ENCODE measurements at places on chromosomes 3 and 15.

DNA sequence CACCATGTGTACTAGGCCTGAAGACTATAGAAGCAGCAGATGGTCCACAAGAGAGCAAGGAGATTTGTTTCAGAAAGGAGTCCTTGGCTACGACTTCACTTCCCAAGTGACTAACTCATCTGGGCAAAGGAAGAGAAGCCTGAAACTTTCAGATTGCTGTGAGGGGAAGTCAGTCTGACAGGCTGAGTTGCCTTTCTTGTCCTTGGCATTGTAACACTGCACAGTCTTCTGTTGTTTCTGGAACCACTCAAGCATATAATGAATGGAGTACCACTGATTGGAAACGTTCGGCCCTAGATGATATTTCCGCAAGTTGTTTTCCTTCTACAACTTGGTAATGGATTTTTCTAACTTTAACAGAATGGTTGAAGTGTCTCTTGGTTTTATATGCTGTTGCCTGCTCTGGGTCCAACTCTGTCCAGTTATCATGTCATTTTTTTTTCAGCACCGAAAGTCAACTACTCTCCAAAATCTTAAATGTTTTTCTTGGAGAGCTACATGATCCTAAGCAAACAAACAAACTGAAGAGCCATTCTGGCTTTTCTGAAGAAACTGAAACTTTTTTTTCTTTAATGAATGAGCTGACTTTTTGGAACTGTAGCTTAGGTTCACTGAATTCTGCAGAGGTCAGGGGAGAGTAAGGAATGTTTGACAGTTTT is 685.7 kb downstream of the MECOM start:
- DNase-seq = no peak

DNA sequence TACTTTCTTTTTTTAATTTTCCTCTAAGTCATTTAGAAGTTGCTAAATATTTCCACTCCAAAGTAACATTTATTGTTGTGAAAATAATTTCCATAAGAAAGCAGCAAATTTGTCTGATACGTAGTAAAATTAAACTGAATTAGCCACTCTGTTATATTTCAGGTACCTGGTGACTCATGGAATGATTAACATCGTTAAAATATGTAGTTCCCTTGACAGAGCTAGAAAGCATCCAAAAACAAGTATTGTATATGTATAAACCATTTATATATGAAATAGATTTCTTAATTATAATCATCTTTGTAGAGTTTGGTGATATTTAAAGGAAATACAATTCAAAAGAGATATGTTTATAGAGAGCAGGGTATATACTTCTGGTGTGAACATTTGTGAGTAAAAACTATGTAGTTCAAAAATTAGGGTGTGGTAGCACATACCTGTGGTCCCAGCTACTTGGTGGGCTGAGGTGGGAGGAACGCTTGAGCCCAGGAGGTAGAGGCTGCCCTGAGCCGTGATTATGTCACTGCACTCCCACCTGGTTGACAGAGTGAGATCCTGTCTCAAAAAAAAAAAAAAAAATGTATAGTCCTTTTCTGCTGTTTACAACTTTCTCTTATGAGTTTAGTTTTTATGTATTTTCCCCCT is 36.6 kb downstream of the ATP11B start:
- no peak for DNase-seq

GRCh38 chr3:45597171-45597570 is 2.6 kb downstream of the LIMD1 start:
- DNase-seq = no peak

GRCh38 chr3:74693251-74693650 is 78.8 kb upstream of the CNTN3 start:
- no peak for DNase-seq

GRCh38 chr3:77456431-77456830 is 416.5 kb downstream of the ROBO2 start:
- no peak for DNase-seq

GRCh38 chr3:171666516-171666915 is 143.8 kb downstream of the PLD1 start:
- DNase-seq = no peak

DNA sequence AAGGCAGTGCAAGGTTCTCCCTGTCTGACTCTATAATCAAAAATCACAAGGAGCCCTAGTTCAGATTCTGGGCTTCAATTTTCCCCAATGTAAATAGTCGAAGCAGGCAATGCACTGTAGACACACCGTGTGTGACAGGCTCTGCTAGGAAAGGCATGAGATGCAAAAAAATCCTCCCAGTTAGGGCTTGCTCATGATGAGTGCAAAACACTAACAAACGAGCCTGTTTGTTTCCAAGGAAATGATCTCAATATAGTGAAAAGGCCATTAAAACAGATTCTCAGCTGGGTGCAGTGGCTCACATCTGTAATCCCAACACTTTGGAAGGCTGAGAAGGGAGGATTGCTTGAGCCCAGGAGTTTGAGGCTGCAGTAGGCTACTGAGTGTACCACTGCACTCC is 55.7 kb downstream of the UMPS start:
- DNase-seq = no peak

GRCh38 chr3:88030210-88030609 is 28.6 kb downstream of the CGGBP1 start:
- no peak for DNase-seq

DNA sequence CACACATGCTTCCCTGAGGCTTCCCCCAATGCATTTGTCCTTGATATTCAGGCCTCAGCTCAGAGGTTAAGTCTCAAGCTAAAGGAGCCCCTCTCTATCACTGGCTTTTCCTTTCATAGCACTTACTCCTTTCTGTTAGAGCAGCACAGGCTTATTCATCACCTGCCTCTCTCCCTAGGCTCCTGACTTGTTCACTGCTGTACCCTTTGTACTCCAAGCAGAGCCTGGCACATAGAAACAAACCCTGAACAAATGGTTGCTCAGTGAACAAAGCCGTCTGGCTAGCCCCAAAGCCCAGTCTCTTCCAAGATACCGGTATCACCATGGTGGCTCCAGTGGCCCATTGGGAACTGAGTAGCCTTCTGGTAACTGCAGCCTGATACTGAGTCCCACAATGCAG is 231.1 kb upstream of the TRIM42 start:
- no peak for DNase-seq

DNA sequence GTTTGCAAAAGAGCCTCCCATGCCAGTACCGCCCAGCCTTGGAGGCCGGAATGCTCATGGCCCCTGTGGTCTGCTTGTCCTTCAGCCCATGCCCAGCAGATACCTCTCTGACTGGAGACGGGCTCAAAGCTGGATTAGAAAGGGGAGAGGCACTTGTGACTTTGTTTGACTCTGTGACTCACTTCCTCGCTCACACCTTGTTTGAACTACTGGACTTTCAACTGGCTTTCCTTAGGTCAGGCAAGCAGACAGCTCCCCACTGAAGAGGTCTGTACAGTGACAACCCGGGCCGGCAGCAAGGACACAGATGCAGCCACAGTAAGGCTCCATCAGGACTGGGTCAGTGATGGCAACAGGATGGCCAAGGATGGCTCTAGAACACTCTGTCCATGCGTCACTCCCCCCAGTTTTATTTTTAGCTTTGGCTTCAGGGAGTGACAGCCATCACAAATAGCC is 98.6 kb upstream of the ABHD17C start:
- DNase-seq = no peak

GRCh38 chr3:43998836-43999727 is 242.6 kb upstream of the TOPAZ1 start:
- DNase-seq = no peak

GRCh38 chr3:25888892-25889524 is 99.1 kb downstream of the OXSM start:
- no peak for DNase-seq

DNA sequence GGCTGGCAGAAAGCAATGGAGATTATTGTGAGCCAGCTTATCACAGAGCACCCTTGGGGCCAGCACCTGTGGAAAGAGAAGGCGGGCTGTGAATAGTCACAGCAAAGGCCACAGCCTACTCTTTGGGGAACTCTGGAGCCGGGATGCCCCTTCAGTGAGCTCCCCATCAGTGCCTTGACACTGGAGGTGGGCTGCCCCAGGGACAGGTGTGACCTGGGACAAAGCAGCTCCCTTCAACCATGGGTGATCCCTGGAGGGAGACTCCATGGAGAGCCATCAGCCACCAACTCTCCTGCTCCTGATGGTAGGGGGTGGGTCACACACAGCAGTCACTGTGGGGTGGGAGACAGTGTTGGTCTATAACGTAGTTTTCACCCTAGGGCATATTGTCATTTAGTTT is 5.8 kb downstream of the TTC21A start:
- no peak for DNase-seq

GRCh38 chr3:23128655-23129054 is 74.5 kb upstream of the UBE2E2 start:
- no peak for DNase-seq

DNA sequence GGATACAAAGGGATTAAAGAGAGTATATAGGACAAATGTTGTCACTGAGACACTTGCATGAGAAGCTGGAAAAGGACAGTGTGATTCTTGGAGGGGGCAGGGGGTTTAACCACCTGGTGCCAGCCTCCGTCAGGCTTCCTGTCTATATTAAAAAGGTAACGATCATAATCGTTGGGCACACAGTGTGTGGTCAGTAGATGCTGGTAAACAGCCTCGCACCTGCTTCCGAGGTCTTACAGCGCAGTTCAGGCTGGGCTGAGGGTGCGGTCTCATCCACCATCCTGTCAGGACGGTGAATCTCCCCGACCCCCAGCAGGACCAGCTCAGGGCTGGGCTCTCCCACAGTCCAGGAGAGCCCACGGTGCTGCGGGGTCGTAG is 47.7 kb upstream of the SMAD6 start:
- no peak for DNase-seq
